ENCODE measurements at places on chromosomes 11 and 22. TPM values are rescaled to one million over a fixed set of nuclear protein-coding genes. Genes with fewer than 3 reads are reported as not detected.

ESAM gene
- 52.8 TPM for total RNA-seq

CNGA4 gene
- total RNA-seq: not detected

PRDM11 gene
- 29.5 TPM for total RNA-seq

- no peak for DNase-seq
Measured at GRCh38 chr11:80856066-80856465, 1415.2 kb upstream of the TENM4 start.

- DNase-seq: no peak
Measured at GRCh38 chr11:29231991-29232390, 784.8 kb downstream of the KCNA4 start.

DNA sequence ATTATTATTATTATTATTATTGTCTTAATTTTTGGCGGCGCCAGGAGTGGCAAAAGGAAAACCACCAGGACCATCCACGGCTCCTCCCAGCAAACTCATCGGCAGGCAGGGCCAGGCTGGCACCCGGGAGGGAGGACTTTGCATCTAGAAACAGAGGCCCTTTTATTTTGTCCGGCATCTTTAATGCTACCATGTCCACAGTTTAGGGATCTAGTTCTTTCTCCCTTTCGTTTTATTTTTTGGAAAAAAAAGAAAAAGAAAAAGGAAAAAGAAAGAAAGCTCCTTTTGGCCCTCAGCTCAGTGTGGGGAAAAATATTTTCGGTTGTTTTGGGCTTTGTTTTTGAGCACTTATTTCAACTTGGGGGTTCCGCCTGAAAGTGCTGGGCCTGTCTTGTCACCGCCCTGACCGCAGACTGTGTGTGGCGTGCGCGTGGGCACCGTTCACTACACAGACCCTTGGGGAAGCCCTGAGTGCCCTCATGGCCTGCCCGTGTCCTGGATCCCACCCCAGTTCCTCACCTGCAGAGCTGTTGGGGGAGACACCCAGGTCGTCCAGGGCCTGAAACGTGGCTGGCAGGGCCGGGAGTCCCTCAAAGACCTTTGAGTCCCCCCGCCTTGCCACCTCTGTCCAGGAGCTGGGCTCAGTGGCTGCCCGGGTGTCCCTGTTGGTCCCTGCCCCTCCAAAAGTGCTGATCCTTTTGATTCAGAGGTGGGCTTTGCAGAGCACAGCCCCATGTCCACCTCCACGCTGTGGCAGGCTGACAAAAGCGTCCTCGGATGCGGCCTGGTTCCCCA lies 69.1 kb upstream of the PPARA start:
- no peak for DNase-seq

- DNase-seq: no peak
Measured at GRCh38 chr11:120830085-120830620, 193.7 kb upstream of the TBCEL start.

DNA sequence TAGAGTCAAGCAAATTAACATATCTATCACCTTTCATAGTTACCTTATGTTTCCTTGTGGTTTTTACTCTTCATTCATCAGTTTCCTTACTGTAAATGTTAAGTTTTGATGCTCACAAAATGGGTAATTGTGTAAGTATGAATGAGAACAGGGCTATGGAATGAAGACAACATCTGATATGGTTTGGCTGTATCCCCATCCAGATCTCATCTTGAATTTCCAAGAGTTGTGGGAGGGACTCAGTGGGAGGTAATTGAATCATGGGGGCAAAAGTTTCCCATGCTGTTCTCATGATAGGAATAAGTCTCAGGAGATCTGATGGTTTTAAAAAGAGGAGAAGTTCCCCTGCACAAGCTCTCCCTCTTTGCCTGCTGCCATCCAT lies 107.6 kb downstream of the CCDC34 start:
- DNase-seq: no peak
